ENCODE measurements at places on chromosomes 5 and 9.

DNA sequence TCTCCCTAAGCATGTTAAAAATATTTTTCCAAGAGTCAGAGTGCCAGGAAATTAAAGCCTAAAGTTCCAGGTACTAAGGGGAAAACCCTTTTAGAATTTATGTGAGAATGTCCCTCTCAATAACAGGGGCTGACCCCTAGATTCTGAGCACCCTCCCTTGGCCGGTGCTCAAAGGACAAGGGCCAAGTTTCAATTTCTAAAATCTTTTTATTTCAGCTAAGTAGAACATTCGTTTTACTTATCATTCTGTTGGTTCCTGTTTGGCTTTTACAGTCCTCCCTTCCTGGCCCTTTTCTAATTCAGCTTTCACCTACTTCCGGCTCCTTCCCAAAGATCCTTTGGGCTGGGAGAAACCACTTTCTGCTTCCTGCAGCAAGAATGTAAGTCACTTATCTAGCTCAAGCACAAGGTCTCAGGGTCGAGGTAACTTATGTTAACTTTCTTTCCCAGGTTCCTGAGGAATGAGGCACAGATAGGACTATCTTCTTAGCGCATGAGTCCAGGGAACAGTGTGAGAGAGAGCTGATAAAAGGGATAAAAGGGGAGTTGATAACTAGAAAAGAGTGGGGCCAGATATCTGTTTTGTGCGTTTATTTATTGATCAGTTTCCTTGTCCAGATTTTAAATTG is 34.6 kb upstream of the F2RL2 start:
- DNase-seq = no peak

DNA sequence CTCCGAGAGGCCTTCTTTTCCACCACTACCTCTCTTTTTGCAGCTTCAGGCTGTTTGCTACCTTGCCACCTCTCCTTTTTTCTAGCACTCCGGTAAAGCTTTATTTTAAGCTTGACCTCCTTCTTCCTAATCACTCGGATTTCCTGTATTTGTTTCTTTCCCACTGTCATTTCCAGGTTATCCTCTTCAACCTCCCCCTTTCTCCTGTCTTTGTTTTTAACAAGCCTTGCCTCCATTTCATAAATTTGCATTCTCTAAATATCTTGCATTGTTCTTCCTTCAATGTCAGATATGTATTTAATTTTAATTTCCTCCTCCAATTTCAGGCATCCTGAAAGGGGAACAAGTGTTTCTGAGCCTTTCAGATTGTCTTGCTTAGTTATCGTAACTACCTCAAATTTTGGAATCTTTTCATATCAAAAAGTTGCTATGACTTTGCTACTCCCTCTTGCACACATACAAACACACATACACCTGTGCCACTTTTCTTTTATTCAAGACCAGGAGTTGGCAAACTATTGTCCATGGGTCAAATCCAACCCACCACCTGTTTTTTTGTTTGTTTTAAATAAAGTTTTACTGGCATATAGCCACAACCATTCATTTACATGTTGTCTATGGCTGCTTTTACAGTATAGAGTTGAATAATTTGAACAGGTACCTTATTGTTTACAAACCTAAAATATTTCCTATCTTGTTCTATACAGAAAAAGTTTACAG is 22.7 kb downstream of the DPYSL3 start:
- DNase-seq = no peak

GRCh38 chr9:104177676-104178075 is 83.6 kb downstream of the SMC2 start:
- DNase-seq = no peak

DNA sequence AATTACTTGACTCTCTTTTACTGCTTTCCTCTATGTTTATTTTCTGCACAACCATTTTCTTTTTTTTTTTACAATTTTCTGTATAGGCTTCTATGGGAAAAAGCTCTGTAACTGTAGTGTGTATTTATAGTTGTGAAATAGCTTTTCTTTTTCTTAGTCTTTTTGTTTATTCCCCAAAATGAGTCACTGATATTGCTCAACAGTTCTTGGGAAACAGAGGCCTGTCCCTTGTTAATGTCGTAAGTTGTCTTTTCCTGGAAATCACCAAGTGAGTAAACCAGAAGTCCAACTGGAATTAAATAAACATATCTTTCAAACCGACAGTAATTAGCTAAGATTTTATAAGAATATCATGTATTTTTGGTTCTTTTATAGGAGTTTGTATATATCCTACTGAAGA is 325.1 kb upstream of the PRR16 start:
- no peak for DNase-seq

- DNase-seq = no peak
Observed at GRCh38 chr5:31193591-31194467, at the start of gene CDH6. TSS of gene CDH6 (plus strand) at chr5:31193686. CDS start at chr5:31267474, 73,788 bp downstream.

- DNase-seq = no peak
Observed at GRCh38 chr5:74402553-74402952, 238.0 kb downstream of the ENC1 start.

- DNase-seq = no peak
Observed at GRCh38 chr9:115192835-115193525, 75.0 kb upstream of the TNC start.

DNA sequence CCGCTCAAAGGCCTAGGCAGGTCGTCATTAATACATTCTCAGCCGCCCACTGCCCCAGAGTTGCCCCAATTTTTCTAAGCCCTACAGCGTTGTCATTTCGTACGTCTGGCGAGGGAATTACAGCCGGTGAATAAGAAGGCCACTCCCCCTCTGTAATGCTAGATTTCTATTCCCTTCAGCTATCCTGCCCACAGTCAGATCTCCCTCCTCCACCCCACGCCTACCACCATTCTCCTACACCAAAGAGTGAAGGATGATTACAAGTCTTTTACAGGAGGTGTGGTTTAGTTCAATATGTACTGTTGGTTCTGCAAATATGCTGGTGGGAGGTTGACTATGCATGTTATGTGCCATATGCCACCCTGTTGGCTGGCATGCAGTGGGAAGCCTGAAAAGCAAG is 83.7 kb upstream of the SMIM15 start:
- no peak for DNase-seq

DNA sequence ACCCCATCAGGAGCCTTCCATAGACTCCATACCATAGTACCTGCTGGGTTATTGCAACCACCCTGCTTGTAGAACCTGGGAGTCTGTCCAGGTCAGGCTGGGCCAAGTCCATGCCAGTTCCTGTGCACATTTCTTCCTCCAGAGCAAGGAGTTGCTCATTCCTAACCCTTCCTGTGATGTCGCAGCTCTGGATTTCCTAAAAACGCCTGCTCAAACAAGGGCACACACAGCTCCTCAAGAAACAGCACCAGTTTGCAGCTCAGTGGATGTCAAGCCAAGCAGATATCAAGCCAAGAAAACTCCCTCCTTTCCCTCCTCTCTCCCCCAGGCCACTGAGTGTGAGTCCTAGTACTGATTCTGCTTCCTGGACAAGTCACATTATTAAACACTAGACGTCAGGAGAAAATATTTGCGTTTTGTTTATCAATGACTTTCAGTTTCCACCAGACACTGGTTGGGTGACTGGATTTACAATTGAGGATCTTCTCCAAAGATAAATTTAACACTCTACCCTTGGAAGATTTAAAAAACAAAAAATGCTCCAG is 59.6 kb downstream of the SLC1A1 start:
- no peak for DNase-seq

- DNase-seq = no peak
Observed at GRCh38 chr5:124279146-124279876, 467.1 kb downstream of the ZNF608 start.

GRCh38 chr5:133818869-133819600 is 149.4 kb downstream of the C5orf15 start:
- no peak for DNase-seq

- DNase-seq = no peak
Observed at GRCh38 chr9:75775966-75776691, 114.3 kb upstream of the PCSK5 start.

DNA sequence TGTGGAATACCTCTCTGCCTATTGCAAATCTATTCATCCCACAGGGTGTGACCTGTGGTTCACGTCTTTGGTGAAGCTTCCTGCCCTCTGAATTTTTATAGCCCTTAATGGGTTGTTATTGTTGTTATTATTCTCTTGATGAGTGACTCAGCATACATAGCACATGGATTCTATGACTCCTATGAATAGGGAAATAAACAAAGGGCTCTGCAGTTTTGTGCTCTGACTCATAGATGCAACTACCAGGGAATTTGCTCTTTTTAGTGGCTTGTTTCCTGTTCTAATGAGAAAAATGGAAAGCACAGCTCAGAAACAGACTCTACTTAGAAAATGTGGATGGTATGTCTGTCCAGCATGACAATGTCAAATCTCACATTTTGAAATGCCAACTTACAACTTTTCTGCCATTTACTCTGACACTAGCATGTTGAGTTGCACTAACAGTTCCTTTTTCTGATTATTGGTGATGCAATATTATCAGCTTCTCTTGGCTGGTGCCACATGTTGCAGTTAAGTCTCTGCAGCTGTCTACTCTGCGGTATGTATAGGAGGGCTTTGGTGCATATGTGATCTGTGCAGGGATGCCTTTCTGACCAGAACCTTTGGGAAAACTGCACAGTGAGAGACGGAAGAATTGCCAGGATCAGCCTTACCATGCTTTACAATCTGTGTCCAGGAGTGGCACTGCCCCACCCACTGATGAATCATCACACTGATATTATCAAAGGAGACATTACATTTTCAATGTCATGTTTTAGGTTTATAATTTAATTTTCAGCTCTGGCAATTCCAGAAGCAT is 996.4 kb upstream of the WWC1 start:
- no peak for DNase-seq

DNA sequence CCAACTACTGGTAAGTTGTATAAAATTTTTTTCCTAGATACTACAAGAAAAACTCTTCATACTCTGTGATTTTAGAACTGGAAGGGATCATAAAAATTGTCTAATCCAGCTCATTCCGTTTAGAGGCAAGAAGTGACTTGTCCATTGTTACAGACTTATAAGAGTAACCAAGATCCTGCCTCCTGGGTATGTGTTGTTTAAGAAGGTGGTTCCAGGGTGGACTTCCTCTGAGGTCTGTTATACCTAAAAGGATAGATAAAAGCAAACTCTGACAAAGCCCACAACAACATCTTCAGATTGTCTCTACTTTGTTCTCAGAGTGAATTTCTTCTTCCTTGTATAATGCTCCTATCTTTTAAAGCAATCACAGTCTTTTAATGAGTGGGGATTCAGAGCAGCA is 24.2 kb downstream of the TGFBR1 start:
- no peak for DNase-seq

DNA sequence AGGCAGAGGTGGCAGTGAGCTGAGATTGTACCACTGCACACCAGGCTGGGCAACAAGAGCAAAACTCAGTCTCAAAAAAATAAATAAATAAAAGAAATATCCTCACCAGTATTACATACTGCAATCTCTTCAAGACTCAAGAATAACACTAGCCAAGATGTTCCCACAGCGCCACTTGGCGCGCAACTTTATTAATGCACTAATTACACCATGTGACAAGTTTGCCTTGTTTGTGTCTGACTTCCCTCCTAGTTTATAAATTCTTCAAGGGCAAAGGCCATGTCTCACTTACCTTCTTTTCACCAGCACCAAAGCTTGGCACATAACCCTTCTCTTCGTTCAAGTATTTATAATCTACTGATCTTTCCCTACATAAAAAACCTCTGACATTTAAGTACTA is 4.8 kb downstream of the SKP1 start:
- DNase-seq = no peak

GRCh38 chr9:98484162-98484561 is 224.6 kb downstream of the GABBR2 start:
- no peak for DNase-seq

DNA sequence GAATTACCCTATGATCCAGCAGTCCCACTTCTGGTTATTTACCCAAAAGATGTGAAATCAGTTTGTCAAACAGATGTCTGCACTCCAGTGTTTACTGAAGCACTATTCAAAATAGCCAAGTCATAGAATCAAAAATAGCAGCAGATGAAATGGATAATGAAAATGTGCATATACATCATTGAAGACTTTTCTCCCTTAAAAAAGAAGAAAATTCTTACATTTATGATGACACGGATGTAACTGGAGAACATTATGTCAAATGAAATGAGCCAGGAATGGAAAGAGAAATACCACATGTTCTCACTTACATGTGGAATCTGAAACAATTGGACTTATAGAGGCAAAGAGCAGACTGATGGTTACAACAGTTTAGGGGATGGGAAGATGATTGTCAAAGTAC is 21.5 kb upstream of the PLEKHG4B start:
- no peak for DNase-seq

DNA sequence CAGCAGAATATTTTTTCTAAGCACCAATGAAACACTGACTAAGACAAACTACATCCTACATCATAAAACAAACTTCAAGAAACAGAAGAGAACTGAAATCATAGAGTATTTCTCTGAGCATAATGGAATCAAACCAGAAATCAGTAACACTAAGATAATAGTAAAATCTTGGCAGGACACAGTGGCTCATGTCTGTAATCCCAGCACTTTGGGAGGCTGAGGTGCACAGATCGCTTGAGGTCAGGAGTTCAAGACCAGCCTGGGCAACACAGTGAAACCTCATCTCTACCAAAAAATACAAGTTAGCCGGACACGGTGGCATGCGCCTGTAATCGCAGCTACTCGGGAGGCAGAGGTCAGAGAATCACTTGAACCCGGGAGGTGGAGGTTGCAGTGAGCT is 63.1 kb downstream of the RNF130 start:
- DNase-seq = no peak

- DNase-seq = no peak
Observed at GRCh38 chr5:68565427-68565826, 349.9 kb downstream of the PIK3R1 start.

DNA sequence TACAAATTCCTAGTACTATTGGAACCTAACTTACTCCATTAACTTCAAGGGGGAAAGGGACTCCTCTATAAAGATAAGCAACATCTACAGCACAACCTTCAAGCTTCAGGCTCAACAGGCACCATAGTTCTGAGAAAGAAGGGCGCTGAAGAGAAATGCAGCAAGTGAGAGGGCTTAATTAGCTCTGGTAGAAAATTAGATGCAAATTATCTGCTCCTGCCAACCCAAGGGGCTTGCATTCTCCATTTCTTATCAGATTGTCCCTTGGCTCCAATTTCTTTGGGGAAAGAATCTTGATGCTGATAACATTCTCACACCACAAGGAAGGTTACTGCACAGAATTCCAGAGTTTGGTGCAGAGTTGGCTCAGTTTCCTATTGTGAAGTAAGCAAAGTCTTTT is 214.6 kb downstream of the GABRG2 start:
- DNase-seq = no peak

GRCh38 chr9:27535701-27536118 is 6.1 kb upstream of the MOB3B start:
- DNase-seq = no peak

GRCh38 chr9:126844085-126844484 is 16.4 kb upstream of the ZBTB34 start:
- DNase-seq = no peak

GRCh38 chr5:102418531-102418930 is 80.3 kb downstream of the SLCO6A1 start:
- DNase-seq = no peak

All from activated effector memory CD4-positive, alpha-beta T cell treated with Interleukin-2 at 50 U/mL for 16 hours (primary cell).